Fibroblast of skin of abdomen (primary cell): ENCODE measurements at places on chromosomes 1 and 21.

DNA sequence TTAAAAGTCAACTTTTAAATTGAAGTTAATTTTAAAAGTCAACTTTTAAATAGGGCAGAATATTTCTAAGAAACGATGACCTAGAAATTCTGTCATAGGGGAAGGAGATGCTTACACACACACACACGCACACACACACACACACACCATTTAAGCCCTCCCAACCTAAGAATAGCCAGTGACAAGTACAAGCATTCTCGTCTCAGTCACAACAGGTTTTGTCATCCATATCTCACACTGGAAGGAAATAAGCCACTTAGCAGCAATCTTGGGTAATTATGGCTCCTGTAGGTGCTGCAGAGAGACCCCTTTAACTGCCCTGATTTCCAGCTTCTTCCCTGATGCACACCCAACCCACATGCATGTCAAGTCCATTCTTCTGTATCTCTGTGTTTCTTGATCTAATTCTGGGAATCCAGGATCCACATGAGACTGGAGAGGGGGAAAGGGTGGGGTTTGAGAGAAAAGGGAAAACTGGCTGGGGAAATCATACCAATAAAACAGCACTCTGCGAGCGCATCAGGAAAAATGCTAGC, 338.1 kb downstream of the PAPPA2 start:
- no peak for DNase-seq

GRCh38 chr1:26122988-26123973, 11.7 kb downstream of the PDIK1L start:
- no peak for DNase-seq

GRCh38 chr1:64047549-64047996, 155.8 kb upstream of the UBE2U start:
- DNase-seq = no peak

DNA sequence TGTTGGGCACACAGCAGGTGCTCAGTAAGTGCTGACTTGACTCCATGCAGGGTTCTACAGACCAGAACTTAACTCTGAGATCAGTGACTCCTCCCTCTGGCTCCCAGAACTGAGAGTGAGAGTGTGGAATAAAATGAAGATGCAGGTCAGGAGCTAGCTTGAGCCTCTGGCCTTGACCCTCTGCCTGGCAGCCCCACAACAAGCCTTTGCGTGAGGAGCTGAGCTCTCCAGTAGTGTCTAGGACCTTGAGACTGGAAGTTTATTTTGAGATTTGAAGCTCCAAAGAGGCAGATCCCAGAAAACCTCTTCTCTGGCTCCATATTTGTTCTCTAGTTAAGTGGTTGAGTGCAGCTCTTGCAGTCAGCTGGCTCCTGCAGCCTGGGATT, 3.4 kb upstream of the WNT2B start:
- no peak for DNase-seq

DNA sequence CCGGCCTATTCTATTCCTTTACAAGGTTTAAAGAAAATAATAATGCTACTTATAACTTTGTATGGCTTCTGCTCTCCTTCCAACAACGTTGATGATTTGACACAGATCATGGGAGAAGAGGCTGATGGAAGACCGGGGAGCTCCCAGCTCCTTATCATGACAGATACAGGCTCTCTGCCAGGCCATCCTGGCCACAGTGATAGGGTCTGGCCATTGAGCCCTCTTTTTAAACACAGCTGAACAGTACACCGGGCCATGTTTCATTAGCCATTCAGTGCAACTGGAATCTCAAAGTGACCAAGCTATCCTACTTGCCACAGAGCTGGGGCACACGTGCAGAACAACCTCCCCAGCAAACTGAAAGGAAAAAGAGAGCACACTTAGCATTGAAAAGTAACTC, 34.9 kb downstream of the DNAJC11 start:
- DNase-seq = no peak

- DNase-seq = no peak
These were observed 616.8 kb downstream of the RWDD3 start for GRCh38 chr1:95850763-95851162.

DNA sequence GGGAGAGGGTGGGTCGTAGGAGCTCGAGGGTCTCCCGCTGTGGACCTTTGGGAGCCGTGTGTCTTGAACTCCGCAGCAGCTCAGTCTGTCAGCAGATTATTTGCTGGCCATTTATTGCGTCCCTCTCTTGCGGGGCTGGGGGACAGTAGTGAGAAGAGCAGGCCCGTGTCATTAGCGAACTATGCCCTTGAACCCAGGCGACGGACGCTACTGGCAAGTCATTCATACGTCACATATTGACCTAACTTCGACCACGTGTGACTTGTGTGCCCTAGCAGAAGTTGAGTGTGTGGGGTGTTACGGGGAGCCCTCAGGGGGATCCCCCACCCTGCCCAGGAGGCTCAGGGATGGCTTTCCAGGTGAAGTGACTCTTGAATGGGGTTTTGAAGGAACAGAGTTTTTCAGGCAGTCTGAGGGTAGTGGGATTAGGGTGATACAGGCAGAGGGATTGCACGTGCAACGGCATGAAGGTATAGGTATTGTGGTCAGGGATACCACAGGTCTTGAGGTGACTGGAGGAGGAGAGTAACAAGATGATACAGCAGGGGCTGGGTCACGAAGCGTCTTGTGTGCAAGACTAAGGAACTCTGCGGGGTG, 13.0 kb downstream of the RCC1 start:
- peak; percentile 17 for DNase-seq

- DNase-seq = peak; percentile 61
These were observed 64.8 kb downstream of the PEX14 start for GRCh38 chr1:10539411-10540043.

- DNase-seq = no peak
These were observed 45.5 kb downstream of the OLFML2B start for GRCh38 chr1:161978011-161978790.

GRCh38 chr1:195173753-195174152, 1434.5 kb downstream of the KCNT2 start:
- no peak for DNase-seq

DNA sequence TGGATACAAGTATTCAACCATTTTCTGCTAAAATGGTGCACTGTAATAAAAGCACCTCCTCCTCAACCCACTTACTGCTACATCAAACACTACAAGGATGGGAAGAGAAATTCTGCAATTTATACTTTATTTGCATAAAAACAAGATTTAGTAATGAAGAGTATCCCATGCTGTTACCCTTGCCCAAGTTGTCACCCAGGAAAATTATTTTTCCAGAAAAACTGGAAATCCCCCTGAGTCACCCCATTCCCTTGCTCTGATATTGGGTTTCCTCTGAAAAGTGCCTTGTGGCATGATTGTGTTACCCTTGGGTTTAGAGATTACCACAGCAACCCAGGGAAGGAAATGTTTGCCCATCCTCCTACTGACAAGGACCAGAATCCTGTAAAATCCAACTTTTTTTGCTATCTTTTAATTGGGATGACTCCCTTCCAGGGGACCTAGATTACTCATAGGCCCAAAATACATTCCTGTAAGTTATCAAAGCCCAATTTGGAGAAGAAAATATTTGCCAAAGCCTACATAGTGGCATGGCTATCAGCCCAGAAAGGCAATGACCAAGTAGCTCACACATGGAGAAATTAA, 16.5 kb upstream of the ZC3H11B start:
- no peak for DNase-seq

- peak; percentile 57 for DNase-seq
These were observed at the start of gene ANKRD45 for GRCh38 chr1:173669491-173669941. Gene ANKRD45, minus strand, starts transcription at chr1:173669851. Its CDS starts 10,433 bp downstream, at chr1:173659418.

GRCh38 chr1:17258116-17258757, 9.3 kb downstream of the PADI3 start:
- DNase-seq = peak; percentile 38

- DNase-seq = no peak
These were observed 360.7 kb downstream of the PTBP2 start for GRCh38 chr1:97082160-97082848.

DNA sequence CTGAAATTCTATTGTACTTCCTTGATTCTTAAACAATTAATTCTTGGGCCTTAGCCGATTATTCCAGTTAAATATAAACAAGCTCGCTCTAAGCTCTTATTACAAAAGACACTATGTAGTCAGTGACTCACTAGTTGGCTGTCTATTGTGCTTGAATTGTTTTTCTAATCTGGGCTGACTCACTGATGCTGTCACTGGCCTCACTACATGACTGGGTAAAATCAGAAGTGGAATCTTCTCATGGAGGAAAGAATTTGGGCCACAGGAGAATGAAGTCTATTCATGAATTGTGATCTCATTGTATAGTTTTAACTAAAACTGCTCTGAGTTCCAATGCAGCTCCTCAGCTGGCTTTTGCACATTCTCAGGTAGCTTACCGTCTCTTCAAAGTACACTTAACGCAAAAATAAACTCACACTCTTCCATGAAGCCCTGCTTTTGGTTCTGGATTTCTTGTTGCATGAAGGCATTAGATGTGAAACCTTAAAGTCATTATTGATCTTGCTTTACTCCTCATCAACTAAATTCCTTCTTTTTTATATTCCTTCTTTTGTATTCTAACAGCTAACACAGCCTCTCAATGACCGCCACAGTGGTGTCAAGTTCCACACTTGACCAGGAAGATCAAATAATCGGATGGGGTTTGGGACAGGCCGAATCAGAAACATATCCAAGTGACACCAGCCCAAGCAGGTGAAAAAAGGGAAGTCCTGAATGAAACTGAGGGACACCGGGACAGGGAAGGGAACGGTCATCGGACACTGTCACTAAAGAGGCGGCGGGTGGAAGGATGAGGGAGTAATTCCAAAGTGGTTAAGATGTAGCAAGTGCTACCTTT, 80.9 kb upstream of the LBR start:
- peak; percentile 96 for DNase-seq

- no peak for DNase-seq
These were observed 250.2 kb downstream of the KIF26B start for GRCh38 chr1:245404952-245405351.

DNA sequence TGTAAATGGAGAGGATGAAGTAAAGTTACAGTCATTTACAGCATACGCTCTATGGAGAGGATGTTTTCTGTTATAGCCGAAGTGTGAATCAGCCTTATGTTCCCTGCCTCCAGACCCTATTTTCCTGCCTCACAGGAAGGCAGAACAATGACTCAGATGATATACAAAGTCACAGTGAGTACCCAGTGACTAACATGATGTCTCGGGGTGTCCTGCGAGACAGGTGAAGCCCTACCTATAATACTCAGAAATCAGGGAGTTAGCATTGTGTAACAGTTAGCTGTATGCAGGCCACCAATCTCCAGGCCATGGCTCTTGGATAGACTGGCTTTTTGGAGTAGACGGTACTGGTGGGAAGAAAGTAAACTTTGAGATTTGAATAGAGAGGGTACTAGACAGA, 55.6 kb upstream of the FBXO28 start:
- DNase-seq = peak; percentile 57

DNA sequence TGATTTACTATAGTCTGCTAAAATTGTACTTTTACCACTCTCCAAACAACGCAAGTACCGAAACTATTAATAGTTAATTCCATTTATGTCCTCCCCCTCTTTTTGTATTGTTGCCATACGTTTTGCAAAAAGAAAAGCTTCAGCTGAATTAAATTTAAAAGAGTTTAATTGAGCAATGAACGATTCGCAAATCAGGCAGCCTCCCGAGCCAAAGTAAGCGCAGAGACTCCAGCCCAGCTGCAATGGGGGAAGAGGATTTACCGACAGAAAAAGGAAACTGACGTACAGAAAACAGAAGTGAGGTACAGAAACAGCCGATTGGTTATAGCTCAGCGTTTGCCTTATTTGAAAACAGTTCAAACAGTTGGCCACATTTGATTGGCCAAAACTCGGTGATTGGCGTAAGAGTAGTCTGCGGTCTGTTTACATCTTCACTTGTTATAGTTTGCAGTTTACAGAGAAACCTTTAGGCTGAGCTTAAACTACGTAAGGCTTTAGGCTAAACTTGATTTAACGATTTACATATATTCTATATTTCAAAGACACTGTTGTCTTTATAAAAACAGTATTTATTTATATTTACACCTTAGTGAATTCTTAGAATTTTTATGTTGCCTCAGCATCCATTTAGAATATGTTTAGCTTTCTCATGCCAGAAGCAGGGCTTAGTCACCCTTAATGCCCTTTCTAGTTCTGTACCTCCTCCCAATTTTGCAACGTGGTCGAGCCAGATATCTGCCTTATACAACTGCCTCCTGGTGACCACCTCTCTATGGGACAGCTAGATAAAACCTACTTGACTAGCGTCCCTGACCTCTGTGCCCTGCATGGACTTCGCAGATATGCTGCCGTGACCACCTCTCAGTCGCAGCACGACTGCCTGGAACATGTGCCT, 23.8 kb downstream of the CR1 start:
- DNase-seq = no peak

GRCh38 chr1:54400329-54400728, 5.9 kb downstream of the SSBP3 start:
- DNase-seq = no peak

DNA sequence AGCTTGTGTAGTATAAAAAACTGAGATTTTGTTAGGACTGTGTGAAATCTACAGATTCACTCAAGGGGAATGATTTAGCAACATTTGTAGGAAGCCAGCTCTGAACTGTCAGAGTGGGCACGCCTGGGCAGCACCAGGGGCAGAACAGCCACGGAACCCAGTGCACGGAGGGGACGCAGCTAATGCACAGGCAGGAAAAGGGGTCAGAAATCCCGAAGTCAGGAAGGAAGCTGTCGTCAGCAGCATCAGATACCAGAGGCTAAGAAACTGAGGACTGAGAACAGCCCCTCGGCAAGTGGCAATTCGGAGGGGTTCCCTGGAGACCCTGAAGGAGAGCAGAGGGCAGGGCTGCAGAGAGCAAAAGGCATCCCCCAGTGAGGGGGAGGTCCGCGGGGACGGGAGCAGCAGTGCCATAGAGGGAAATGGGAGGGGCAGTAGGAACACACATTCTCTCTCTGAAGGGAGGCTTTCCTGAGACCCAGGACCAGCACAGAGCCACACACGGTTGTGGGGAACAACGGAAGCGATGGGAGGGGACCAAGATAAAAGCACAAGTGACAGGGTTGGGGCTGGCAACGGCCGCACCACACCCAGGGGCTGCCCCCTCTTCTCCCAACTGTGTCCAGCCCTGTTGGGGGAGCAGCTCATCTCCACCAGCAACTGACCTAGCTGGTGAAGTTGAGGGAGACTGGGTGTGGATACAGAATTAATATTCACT, 12.7 kb downstream of the UBE2J2 start:
- no peak for DNase-seq

DNA sequence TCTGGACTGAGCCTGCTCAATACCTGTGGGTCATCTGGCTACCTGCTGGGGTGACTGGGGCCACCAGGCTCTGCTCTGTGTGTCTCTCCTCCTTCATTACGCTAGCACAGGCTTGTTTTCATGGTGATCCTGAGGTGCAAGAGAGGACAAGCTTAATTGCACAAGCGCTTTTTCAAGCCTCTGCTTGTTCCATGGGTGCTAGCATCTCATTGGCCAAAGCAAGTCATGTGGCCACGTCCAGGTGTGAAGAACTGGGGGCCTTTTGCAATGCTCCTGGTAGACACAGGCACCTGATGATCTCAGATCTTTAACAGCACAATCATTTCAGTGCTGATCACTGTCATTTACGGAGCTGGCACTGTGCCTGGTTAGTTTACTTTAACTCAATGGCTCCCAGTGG, 114.6 kb downstream of the KAZN start:
- no peak for DNase-seq

GRCh38 chr1:229693129-229693900, 67.3 kb downstream of the URB2 start:
- peak; percentile 23 for DNase-seq

GRCh38 chr1:162305969-162306368, 70.7 kb downstream of the SPATA46 start:
- DNase-seq = no peak
